Hepatocyte (in vitro differentiated cells): ENCODE measurements at places on chromosomes 1 and 21.

DNA sequence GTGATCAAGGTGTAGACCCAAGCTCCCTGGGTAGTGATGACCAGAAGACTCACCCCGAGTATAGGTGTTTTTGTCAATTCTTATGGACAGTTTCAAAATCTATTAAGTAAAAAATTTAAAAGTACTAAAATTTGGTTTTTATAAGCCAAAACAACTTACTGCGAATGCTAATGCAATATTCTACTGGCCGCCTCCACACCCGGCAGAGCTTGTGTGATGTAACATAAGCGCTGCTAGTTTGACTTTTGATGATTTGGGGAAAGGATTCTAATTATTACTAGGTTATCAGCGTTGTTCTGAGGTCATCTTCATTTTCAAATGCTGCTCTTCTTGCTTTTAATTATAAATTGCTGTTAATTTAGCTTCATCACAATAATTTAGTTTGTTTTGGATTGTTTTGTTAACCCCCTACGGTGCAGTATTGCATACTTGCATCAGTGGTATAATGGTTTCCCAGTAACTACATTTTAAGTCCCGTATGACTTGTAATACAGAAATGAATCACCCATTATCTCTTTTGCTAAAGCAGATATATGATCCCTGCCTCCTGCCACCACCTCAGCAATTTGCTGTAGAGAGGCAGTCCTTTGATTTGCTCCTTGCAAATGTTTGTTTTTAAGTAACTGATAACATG, 178.0 kb downstream of the SDCCAG8 start:
- H3K4me1 ChIP-seq = no peaks in the 10 kb centered on the region
- no peak for DNase-seq
- H3K27me3 ChIP-seq = no peaks in the 10 kb centered on the region
- H3K4me3 ChIP-seq = no peak overlapping the region
- H3K36me3 ChIP-seq = no peaks in the 10 kb centered on the region
- H3K27ac ChIP-seq = no peak overlapping the region

GRCh38 chr1:42324398-42325013, 10.5 kb downstream of the FOXJ3 start:
- no peak for DNase-seq
- H3K36me3 ChIP-seq = no peaks in the 10 kb centered on the region
- peaks cover 15% of the 10 kb centered on the region for H3K4me1 ChIP-seq

DNA sequence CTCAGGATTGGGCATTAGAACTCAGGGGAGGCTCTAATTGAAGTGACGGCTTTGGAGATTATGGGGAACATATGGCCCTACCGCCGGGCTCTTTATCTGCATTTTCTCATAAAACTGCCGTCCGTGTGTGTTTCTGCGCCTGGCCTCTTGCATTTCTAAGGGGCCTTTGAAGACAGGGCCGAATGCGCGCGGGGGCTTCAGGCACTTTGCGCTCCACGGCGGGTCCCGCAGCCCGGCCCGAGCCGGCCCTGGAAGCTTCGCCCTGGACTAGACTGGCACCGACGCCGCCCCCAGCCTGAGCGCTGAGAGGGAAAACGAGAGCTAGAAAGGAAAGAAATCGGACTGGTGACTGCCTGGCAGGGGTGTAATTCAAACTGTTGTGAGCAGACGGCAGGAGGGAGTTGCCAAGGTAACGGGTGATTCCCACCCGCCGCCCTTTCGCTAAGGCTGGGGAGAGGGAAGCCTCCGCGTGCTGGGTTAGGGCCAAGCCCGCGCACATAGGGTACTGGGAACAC, 120.7 kb downstream of the LMX1A start:
- H3K27me3 ChIP-seq = peaks cover 80% of the 10 kb centered on the region
- DNase-seq = peak; percentile 11
- H3K27ac ChIP-seq = no peak overlapping the region
- H3K4me3 ChIP-seq = peak overlapping the region; percentile 63

GRCh38 chr1:231774719-231775335, 148.2 kb downstream of the DISC1 start:
- DNase-seq = no peak
- H3K27ac ChIP-seq = no peak overlapping the region
- no peaks in the 10 kb centered on the region for H3K4me1 ChIP-seq
- H3K27me3 ChIP-seq = no peaks in the 10 kb centered on the region
- H3K4me3 ChIP-seq = no peak overlapping the region

DNA sequence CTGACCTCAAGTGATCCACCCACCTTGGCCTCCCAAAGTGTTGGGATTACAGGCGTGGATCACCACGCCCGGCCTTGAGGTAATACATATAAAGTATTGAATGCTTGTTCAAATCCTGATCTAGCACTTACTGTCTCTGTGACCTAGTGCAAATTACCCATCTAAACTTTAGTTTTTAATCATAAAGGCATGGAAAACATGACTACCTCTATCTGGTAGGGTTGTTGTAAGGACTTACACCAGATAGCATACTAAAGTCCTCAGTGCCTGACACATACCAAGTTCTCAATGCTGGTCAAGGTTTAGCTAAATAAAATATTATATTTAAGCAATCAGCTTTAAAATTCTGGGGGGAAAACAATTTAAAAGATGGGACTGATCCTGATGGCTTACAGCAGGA, 38.3 kb downstream of the RAB3GAP2 start:
- H3K4me1 ChIP-seq = no peaks in the 10 kb centered on the region
- DNase-seq = no peak
- no peak overlapping the region for H3K27ac ChIP-seq
- no peak overlapping the region for H3K4me3 ChIP-seq
- no peaks in the 10 kb centered on the region for H3K36me3 ChIP-seq

DNA sequence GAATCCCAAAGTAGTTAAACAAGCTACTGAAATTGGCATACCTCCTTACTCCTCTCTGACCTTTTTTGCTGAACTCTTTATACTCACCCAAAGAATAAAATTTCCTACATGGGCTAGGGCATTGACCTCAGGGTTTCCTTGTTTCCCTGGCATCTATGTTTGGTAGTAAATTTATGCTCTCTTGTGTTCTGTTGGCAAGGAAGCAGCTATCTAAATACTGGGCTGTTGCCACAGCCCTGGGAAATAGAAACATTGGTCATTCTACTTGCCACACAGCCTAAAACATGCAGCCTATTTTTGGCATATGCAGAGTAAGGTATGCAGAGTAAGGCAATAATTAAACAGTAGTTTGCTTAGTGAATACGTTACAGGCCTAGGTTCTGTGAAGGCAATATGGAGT, 351.4 kb downstream of the HLX start:
- H3K4me3 ChIP-seq = no peak overlapping the region
- DNase-seq = no peak
- no peaks in the 10 kb centered on the region for H3K36me3 ChIP-seq
- no peaks in the 10 kb centered on the region for H3K27me3 ChIP-seq
- no peak overlapping the region for H3K27ac ChIP-seq
- H3K4me1 ChIP-seq = no peaks in the 10 kb centered on the region

DNA sequence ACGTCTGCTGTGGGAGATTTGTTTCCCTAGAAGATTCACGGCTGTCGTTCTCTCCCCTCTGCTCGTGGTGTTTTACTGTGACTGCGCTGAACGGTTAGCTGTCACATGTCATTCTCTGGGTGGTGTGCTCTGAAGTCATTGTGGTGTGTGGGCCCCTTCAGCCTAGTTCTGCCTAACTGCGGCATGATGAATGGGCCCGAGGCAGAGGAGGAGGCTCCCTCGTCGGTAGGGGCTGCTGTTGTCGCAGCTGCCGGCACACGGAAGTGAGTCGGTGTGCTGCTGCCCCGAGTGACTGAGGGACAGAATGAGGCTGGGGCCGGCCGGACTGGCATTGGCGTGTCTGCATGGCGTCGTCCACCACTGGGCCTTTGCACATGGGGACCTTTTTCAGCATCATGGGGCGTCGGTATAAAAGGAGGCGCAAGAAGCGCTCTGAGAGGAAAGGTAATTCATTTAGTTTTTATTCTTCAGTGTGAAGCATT, 77.9 kb downstream of the ADARB1 start:
- peak; percentile 40 for DNase-seq
- H3K4me1 ChIP-seq = no peaks in the 10 kb centered on the region
- no peaks in the 10 kb centered on the region for H3K27me3 ChIP-seq
- H3K27ac ChIP-seq = no peak overlapping the region
